ENCODE measurements at places on chromosomes 7 and 10.

DNA sequence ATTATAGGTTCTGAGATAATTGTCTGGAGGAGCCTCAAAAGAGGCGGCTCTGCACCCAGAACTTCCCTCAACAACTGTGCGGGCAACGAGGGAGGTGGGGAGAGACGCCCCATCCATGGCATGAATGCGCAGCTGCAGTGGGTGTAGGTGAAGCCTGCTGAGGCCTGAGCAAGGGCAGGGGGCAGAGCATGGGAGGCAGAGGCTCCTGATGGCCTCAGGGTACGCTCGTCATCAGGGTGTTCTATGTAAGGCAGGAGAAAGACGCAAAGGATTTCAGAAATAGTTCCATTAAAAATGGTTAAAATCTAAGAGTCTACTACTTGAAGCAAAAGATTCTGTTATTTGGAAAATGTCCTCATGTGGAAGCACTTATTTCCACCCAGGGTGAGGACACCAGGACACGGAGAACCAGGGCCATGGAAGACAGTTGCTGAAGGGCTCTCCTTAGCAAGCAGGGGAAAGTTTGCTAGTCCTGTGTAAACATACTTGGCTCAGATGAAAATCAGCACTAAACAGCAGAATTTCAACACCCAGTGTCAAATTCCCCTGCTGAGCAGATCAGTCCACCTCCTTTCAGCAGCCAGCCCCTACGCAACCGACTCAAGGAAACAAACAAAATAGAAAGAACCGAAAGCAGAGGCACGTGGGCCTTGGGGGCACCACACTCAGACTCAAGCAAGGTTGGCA is 18.9 kb downstream of the INSIG1 start:
- DNase-seq: no peak

DNA sequence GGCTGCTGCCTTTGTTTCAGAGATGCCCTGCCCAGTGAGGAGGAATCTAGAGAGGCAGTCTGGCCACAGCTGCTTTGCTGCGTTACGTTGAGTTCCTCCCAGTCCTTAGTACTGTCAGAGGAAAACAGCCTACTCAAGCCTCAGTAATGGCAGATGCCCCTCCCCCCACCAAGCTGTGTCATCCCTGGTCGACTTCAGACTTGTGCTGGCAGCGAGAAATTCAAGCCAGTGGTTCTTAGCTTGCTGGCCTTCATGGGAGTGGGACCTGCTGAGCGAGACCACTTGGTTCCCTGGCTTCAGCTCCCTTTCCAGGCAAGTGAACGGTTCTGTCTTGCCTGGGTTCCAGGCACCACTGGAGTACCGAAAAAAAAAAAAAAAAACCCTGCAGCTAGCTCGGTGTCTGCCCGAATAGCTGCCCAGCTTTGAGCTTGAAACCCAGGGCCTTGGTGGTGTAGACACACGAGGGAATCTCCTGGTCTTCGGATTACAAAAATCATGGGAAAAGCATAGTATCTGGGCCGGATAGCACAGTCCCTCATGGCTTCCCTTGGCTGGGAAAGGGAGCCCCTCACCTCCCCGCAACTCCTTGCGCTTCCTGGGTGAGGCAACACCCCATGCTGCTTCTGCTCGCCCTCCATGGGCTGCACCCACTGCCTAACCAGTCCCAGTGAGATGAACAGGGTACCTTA is 9.1 kb downstream of the SDHAF3 start:
- no peak for DNase-seq

DNA sequence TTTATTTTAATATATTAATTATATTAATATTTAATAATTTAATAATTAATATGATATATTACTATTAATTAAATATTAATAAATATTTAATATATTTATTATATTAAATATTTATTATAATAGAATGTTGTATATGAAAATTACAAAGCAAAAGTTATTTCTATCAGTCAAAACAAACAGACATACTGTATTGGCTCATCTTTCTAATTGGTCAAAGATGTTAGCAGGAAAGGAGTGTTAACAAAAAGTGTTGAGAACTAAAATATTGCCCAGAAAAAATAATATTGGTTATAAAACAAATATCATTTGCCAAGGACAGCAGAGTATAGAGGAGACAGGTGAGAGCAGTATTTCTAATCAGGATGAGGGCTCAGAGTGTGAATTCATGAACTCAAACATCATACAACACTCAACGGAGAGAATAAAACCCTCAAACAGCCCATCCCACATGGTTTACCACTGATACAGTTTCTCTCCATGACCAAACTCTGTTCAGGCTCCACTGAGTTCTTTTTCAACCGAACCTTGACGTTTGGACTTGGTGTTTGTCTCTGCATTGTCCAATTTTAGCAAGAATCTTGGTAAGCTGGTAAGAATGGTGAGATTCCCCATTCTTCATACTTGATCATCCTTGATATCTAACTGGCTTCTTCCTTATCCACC is 58.0 kb downstream of the TSPAN12 start:
- no peak for DNase-seq

GRCh38 chr10:11719496-11720259 is 22.5 kb upstream of the ECHDC3 start:
- no peak for DNase-seq

DNA sequence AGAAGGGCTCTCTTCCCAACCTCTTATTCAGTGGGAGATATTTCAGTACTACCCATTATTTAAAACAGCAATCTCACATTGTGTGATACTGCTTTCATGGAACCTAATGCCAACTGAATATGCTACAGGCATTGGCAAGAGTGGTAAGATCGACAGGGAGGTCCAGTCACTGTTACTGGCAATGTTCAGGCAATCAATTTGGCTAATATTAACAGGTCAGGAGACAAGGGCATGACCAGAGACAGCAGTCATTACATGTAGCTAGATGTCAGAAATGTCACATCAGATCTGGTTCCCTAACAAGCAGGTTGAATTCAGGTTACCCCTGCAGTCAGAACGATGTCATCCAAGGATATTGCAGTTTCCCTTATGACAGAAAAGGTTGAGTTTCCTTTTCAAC is 129.4 kb downstream of the ARHGAP12 start:
- DNase-seq: no peak

GRCh38 chr10:125543796-125544195 is 139.2 kb downstream of the TEX36 start:
- no peak for DNase-seq

DNA sequence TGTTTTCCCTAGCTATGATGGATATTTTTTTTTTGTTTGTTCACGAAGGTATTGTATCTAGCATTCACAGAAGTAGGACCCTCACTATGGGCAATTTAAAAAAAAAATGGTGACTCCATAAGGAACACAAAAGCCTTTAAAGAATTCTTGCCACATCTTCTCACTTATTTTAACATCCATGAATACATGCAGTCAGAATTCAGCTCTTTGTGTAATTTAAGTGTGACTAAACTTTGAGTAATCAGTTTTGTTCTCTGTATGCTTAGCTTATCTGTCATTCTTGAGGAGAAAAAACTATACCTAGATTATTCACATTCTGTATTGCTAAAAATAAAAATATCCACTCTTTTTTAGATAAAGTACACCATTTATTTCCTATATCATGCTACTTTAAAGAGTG is 313.2 kb upstream of the KCND2 start:
- DNase-seq: no peak

DNA sequence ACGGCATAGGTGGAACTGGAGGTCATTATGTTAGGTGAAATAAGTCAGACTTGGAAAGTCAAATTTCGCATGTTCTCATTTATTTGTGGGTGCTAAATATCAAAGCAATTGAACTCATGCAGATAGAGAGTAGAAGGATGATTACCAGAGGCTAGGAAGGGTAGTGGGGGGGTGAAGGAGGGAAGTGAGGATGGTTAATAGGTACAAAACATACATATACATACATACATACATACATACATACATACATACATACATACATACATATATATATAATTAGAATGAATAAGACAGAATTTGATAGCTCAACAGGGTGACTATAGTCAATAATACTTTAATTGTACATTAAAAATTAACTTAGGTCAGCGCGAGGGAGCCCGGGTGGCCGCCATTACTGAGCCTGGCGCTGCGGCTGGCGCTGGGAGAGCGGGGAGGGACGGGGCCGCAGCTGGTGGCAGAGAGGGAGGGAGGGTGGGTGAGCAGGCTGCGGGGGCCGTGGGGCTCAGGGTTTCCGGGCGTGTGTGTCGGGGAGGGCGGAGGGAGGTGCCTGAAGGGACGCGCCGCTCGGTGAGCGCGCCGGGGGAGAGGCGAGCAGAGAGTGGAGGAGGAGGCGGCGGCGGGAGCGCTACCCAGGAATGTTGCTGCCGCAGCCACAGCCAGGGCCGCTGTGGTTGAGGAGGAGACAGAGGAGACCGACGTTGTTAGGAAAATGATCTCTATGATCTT is 85.8 kb upstream of the EGFR start:
- DNase-seq: no peak

DNA sequence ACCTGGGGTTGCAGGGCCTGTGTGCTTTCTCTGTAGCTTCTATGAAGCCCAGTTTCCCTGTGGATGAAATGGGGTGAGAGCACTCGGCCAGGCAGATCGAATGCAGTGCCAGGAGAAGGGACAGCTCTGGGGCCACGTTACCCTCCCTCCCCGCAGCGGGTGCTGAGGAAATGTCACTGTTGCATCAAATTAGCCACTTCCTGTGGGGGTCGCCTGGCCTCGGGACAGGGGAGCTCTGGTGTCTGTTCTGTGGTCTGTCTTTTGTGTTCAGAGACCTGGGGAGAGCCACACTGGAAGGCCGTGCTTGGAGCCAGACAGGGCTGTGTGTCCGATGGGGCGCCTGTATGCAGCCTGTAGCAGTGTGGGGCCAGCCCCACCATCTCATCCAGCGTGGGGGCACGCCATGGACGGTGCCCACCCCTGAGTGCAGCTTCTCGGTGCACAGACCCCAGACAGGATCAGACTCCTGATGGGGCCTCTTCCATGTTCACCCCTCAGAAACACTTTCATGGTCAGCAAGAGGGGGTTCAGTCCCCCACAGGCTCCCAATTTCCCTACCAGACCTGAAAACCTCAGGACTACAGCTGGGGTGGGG is 13.6 kb downstream of the TTYH3 start:
- peak; percentile 7 for DNase-seq

DNA sequence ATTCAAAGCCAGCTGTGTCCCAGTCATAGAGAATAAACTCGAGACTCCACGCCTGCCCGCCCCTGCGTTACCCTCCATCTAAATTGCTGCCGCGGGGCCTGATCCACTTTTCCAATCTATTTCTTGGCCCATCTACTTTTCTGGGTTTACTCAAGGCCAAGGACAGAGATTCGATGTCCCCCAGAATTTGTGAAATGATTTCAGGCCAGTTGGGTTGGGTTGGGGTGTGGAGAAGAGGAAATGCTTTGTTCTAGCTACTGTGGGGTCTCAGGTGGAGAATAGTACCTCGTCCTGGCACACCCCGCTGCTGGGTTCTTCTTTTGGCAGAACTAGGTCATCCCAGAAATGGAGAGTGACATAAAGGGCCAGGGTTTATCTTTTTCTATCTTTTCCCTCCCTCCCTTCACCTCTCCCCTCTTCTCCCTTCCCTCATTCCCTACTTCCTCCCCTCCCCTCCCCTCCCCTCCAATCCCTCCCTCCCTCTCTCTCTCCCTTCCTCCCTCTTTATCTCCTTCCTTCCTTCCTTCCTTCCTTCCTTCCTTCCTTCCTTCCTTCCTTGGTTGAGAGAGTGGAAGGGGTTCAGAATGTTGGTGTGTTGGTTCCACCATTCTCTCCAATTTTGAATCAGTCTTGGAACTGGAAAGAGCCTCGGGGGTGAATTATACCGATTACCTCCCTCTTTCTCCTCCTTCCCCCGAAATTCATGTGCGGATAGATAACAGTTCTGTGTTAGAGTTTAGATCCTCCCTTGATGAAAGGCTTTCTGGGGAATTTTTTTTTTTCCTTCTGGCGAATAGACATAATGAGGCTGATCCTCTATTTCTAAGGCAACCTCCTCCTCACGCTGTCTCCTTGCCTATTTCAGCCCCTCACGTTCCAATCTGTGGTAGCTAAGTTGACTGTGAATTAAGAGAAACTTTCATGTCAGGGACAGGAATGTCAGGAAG is 1.2 kb upstream of the TMEM229A start:
- no peak for DNase-seq

- no peak for DNase-seq
Observed at GRCh38 chr7:111108000-111108399, 17.1 kb downstream of the LRRN3 start.

- no peak for DNase-seq
Observed at GRCh38 chr7:14717816-14718215, 184.7 kb downstream of the DGKB start.

DNA sequence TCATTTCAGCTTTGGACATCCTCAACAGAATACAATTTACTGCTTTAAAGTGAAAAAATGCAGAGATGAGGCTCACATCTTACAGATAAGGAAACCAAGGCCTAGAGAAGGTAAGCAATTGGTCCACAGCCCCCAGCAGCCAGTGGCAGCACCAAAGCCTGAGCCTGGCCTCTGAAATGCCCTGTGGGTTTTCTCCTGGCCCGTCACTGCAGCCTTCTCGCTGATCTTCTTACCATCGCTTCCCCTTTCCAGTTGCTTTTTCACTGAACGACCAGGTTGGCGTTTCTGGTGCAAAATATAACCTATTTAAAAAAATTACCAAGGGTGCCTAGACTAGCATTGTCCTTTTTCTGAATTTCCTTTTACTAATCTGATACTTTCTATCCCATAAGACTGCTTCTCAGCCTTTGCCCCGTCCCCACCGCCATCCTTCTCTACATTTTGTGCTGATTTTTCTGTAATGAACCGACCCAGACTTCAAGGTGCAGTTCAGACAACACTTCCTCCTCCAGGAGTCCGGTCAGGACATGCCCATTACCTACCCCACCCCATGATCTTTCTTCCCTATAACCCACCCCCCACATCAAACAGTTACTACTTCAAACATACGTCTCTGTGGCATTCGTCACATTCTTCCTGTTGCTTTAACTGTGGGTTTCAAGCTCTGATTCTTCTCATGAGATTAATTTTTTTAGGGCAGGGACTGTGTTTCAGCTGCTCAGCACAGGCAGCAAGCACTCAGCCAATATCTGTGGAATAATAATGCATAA is 289.4 kb downstream of the DNAJB6 start:
- no peak for DNase-seq

GRCh38 chr7:116524609-116525297 is at the start of gene CAV1:
Gene CAV1, plus strand, starts transcription at chr7:116525036. Its CDS starts 27 bp downstream, at chr7:116525063.
- DNase-seq: peak; percentile 29

GRCh38 chr10:51768886-51769465 is 69.6 kb upstream of the CSTF2T start:
- DNase-seq: no peak

DNA sequence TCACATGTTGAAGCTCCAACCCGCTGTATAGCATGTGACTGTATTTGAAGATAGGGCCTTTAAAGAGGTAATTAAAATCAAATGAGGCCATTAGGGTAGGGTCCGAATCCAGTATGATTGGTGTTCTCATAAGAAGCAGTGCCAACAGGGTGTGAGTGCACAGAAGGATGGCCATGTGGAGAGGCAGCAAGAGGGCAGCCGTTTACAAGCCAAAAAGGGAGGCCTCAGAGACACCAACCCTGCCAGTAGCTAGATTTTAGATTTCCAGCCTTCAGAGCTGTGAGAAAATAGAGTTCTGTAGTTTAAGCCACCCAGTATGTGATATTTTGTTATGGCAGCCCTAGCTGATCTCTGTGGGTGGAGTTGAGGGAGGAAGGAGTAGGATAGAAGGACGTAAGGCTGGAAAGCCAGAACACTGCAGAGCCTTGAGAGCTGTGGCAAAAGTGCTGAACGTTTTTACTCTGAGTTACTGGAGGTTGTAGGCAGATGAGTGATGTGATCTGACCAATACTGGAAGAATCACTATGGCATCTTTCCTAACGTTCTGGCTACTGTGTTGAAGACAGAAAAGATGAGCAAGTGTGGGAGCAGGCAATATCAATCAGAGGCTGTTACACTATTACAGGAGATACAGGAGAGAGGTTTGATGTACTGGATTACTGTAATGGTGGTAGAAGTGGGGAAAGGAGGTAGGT is 334.9 kb downstream of the ELMO1 start:
- no peak for DNase-seq

- no peak for DNase-seq
Observed at GRCh38 chr10:24156686-24157085, 52.3 kb upstream of the KIAA1217 start.
